Tibial nerve (tissue), 4 donors: ENCODE measurements at places on chromosomes 13 and 19.
A peak's percentile ranks its signal among the peaks of the same experiment; 100 is the strongest.

GRCh38 chr13:77300176-77301037 is 26.5 kb downstream of the MYCBP2 start:
- H3K4me3 ChIP-seq, result no peak overlapping the region
- H3K27ac ChIP-seq, result no peak overlapping the region
- DNase-seq, result no peak

DNA sequence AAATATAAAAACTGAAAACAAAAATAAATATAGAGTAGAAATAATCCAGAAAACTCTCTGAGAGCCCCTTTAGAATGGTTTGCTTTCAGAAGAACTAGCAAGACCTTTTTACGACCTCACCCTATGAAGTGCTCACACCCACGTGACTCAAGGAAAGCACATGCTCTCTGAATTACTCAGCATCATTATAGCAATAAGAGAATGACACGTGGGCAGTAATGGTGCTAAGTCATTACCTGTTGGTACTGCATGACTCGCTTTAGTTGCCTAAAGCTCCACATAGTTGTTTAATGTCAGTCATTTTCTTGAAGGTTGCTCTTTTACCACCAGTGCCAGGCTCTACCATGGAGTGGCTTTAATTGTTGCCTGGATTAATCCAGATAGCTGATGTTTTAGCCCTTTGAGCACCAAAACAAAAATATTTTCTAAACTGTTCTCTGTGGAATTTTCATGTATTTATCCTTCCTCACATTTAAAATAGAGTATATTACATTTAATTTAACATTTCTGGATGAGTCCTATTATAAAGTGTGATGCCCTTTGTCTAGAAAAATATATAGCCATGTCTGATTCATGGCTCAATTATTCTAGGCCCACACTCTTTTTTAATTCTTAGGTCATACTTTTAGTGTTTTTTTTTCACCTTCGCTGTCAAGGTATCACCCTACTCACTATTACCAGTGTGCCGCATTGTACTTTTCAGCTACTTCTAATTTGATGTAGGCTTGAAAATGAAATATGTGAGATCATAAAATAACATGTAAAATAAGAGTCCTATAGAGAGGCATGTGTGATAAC is 56.8 kb downstream of the THSD1 start:
- H3K27me3 ChIP-seq, result no peaks in the 10 kb centered on the region
- peaks cover 7% of the 10 kb centered on the region for H3K4me1 ChIP-seq
- H3K4me3 ChIP-seq, result no peak overlapping the region
- no peak for DNase-seq
- no peak overlapping the region for H3K27ac ChIP-seq

DNA sequence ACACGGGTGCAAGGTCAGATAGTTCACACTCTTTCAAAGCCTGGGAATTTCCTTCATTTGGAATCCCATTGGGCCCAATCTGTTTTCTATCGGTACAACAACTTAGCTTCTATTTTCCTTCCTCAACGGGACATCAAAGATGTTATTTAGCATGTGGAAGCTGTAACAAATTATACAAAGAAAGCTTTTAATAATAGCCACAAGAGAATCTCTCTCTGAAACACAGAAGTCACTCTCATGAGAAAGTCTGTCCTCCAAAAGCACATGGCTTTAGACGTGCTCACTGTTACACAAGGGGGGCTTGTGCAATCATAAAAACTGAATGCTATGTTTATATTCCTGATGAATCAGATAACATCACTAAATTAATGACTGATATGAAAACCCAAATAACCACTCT is 28.9 kb upstream of the CYSLTR2 start:
- H3K27me3 ChIP-seq, result no peaks in the 10 kb centered on the region
- DNase-seq, result peak; percentile 46
- no peak overlapping the region for H3K4me3 ChIP-seq
- H3K36me3 ChIP-seq, result no peaks in the 10 kb centered on the region

- peak overlapping the region; percentile 66 for H3K4me3 ChIP-seq
- peak overlapping the region; percentile 100 for H3K27ac ChIP-seq
- peaks cover 3% of the 10 kb centered on the region for H3K27me3 ChIP-seq
- peak; percentile 73 for DNase-seq
- H3K36me3 ChIP-seq, result peaks cover 22% of the 10 kb centered on the region
Measured at GRCh38 chr19:39410017-39410830, 2.2 kb upstream of the PLEKHG2 start.

DNA sequence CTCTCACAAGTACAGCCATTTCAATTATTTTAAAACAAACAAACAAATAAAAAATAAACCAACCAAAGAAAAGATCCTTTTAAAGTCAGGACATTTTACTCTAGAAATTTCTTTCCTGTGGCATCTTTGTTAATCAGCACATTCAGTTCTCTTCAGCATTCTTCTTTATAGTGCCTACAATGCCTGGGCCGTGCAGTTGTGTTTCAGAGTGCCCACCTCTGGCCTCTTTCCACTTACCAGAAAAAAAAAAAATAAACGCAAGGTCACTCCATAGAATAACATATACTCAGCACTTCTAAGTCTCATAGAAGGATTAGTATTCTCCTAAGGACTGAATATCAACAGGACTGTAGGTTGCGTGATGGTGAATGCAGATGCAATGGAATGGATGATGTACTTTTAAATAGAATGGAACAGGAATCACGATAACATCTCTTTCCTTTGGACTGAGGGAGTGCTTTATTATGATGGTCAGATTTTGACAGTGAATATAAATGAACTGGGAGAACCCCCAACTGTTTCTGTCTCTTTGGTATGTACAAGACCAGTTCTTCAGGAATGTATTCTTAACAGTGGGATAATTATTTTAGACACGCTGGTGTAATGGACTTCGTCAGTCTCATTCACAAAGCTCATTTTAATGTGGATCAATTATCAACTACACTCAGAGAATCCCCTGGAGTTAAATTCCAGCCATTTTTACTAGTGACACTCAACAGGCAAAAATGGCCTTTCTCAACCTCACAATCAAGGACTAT is 125.0 kb upstream of the NBEA start:
- H3K27ac ChIP-seq, result peak overlapping the region; percentile 47
- no peaks in the 10 kb centered on the region for H3K4me1 ChIP-seq
- no peaks in the 10 kb centered on the region for H3K36me3 ChIP-seq
- no peak overlapping the region for H3K4me3 ChIP-seq
- no peak for DNase-seq

- H3K4me3 ChIP-seq, result no peak overlapping the region
- DNase-seq, result no peak
- no peak overlapping the region for H3K27ac ChIP-seq
- H3K27me3 ChIP-seq, result peaks cover 11% of the 10 kb centered on the region
Measured at GRCh38 chr19:29271341-29271740, 58.4 kb upstream of the UQCRFS1 start.

DNA sequence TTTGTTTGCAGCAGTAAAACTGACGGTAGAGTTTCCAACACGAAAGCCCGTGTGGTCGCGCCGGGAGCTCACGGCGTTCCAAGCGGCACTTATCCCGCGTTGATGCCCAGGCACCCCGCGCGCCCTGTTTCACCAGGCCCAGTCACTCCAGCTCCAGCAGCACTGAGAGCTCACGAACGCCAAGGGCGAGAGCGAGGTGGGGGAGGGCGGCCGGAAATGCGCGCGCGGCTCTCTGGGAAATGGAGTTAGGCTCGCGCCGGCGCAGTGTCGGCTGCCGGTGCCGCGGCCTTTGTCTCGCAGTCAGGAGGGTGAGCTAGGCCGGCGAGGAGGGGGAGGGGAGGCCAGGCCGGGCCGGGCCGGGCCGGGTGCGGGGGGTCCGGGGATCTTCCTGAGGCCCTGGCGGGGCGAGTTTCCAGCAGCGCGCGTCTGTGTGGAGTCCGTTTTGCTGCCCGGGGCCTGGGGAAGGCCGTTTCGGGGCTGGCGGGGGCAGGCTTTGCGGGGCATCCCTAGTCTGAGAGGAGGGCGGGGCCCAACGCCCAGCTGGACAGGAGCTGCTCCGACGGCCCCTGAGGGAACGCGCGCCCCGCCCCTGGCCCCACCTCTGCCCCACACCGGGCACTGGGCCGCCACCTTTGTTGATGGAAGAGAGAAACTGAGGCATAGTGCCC is at the start of gene ZNF135:
TSS of gene ZNF135 (plus strand) at position 280 of the 668 bp plus-strand sequence. CDS start 721 bp downstream, outside the sequence.
- H3K27me3 ChIP-seq, result no peaks in the 10 kb centered on the region
- peak; percentile 74 for DNase-seq
- H3K4me1 ChIP-seq, result peaks cover 13% of the 10 kb centered on the region
- H3K36me3 ChIP-seq, result peaks cover 33% of the 10 kb centered on the region
- H3K27ac ChIP-seq, result peak within 1 kb of the TSS; percentile 93

DNA sequence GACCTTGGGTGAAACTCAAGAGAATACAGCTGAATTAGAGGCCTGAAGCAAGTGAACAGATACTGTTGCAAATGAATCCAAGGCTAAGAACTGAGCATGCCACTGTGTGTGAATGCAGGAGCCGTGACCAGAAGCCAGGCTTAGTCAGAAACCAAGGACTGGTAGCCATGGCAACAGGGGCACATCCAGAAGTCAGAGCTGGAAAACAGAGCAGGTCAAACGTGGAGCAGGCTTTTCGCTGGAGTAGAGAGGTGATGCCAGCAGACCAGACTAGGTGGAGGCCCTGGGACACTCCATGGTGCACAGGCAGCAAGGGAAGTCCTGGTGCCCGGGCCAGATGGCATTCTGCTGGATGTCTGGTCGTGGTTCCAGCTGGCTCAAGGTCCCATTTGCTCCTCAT is 564.1 kb downstream of the PCDH9 start:
- no peaks in the 10 kb centered on the region for H3K4me1 ChIP-seq
- H3K36me3 ChIP-seq, result no peaks in the 10 kb centered on the region
- no peak for DNase-seq
- no peaks in the 10 kb centered on the region for H3K27me3 ChIP-seq

- no peaks in the 10 kb centered on the region for H3K27me3 ChIP-seq
- no peaks in the 10 kb centered on the region for H3K4me1 ChIP-seq
- no peak overlapping the region for H3K27ac ChIP-seq
- DNase-seq, result no peak
Measured at GRCh38 chr19:55958356-55958755, 10.7 kb downstream of the NLRP8 start.

DNA sequence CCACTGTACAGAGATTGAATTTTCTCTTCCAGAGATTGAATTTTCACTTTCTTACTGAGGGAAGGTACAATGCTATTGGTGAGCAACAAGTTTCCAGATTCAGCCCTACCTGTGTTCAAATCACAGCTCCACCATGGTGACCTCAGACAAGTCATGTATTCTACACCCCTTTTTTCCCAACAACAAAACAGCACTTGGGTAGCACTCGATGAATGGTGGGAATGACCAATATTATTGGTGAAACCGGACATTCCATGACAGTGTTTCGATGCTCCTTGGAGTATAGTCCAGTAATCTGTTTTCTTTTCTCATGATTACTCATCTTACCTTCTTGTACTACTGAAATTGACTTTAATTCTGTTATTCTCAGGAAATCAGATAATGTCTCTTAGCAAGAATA is 266.2 kb upstream of the SOX21 start:
- H3K4me3 ChIP-seq, result no peak overlapping the region
- H3K27ac ChIP-seq, result no peak overlapping the region
- H3K4me1 ChIP-seq, result no peaks in the 10 kb centered on the region
- no peaks in the 10 kb centered on the region for H3K27me3 ChIP-seq
- no peaks in the 10 kb centered on the region for H3K36me3 ChIP-seq

GRCh38 chr13:112877066-112877465 is 91.9 kb upstream of the MCF2L start:
- no peak overlapping the region for H3K4me3 ChIP-seq
- peaks cover 68% of the 10 kb centered on the region for H3K36me3 ChIP-seq
- DNase-seq, result no peak
- H3K27ac ChIP-seq, result no peak overlapping the region
- H3K4me1 ChIP-seq, result no peaks in the 10 kb centered on the region
- no peaks in the 10 kb centered on the region for H3K27me3 ChIP-seq

GRCh38 chr13:78227709-78228108 is 309.1 kb upstream of the EDNRB start:
- no peak for DNase-seq
- H3K36me3 ChIP-seq, result no peaks in the 10 kb centered on the region
- H3K27me3 ChIP-seq, result no peaks in the 10 kb centered on the region
- H3K4me1 ChIP-seq, result no peaks in the 10 kb centered on the region
- H3K27ac ChIP-seq, result no peak overlapping the region
- no peak overlapping the region for H3K4me3 ChIP-seq

DNA sequence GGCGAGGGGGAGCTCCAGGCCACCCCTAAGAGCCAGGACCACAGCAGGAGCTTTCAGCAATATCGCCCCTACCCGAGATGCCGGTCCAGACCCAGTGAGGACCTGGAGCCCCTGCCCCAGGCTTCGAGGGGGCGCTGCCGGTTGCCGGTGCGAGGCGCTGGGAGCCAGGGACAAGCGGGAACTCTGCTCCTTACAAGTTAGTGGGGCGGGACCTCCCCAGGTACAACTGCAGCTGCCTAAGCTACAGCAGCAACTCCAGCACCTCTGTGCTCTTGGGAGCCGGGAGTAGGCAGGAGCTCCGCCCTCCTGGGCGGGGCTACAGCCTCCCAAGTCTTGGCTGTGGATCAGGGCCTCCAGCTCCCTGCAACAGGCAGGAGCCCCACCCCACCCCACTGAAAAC is 15.2 kb upstream of the TSC22D1 start:
- H3K36me3 ChIP-seq, result no peaks in the 10 kb centered on the region
- no peaks in the 10 kb centered on the region for H3K4me1 ChIP-seq
- no peak overlapping the region for H3K27ac ChIP-seq
- H3K4me3 ChIP-seq, result no peak overlapping the region
- H3K27me3 ChIP-seq, result no peaks in the 10 kb centered on the region

GRCh38 chr13:38223089-38223488 is 126.6 kb upstream of the UFM1 start:
- no peaks in the 10 kb centered on the region for H3K4me1 ChIP-seq
- H3K36me3 ChIP-seq, result no peaks in the 10 kb centered on the region

GRCh38 chr13:67619995-67620380 is 389.9 kb upstream of the PCDH9 start:
- H3K27me3 ChIP-seq, result no peaks in the 10 kb centered on the region
- H3K4me1 ChIP-seq, result no peaks in the 10 kb centered on the region
- no peak overlapping the region for H3K27ac ChIP-seq
- no peaks in the 10 kb centered on the region for H3K36me3 ChIP-seq

- H3K4me1 ChIP-seq, result no peaks in the 10 kb centered on the region
- H3K4me3 ChIP-seq, result no peak overlapping the region
- H3K27me3 ChIP-seq, result no peaks in the 10 kb centered on the region
- H3K27ac ChIP-seq, result no peak overlapping the region
- no peak for DNase-seq
- H3K36me3 ChIP-seq, result no peaks in the 10 kb centered on the region
Measured at GRCh38 chr13:39938596-39938995, 283.1 kb downstream of the COG6 start.

DNA sequence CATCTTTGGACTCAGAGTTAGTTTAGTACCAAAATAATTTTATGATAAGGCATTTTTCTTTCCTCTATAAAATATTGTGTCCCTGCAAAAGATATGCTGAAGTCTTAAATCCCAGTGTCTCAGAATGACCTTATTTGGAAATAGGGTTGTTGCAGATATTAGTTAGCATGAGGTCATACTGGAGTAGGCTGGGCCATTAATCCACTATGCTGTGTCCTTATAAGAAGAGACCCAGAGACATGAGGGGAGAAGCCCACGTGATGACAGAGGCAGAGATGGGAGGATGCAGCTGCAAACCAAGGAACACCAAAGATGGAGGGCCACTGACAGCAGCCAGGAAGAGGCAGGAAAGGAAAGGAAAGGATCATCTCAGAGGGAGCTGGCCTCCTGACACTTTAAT is 6.4 kb downstream of the POGLUT2 start:
- no peaks in the 10 kb centered on the region for H3K27me3 ChIP-seq
- DNase-seq, result no peak
- H3K4me1 ChIP-seq, result no peaks in the 10 kb centered on the region
- peaks cover 4% of the 10 kb centered on the region for H3K36me3 ChIP-seq
- H3K4me3 ChIP-seq, result no peak overlapping the region

- H3K27ac ChIP-seq, result no peak overlapping the region
- no peak for DNase-seq
- no peaks in the 10 kb centered on the region for H3K36me3 ChIP-seq
- H3K4me3 ChIP-seq, result no peak overlapping the region
Measured at GRCh38 chr13:71169180-71169579, 697.8 kb downstream of the DACH1 start.
